ENCODE measurements at places on chromosomes 7 and 10. TPM values are rescaled to one million over a fixed set of nuclear protein-coding genes. Genes with fewer than 3 reads are reported as not detected.

The CYP3A4 gene
- not detected for total RNA-seq

The AMPH gene
- total RNA-seq = 0.07 TPM

- DNase-seq = no peak
These were observed 28.5 kb upstream of the CROT start for GRCh38 chr7:87316846-87317552.

- DNase-seq = no peak
These were observed 179.3 kb downstream of the ARHGAP12 start for GRCh38 chr10:31749301-31749700.
